ENCODE measurements at places on chromosomes 5 and 9.

DNA sequence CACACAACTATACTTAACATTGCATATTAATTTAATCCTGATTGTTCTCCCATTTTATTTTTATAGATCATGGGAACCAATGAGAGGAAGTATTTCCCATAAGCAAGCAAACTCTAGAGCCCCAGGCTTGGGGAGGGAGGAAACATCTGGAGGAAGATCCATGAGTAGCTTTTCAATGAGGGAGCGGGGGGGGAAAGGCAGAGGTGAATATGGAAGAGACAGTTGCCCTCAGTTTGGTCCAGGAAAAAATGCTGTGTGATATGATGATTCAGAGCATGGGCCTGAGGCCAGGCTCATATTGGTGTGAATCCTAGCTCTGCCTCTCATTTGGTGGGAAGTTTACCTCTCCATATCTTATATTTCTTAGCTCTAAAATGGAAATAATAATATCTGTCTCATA lies 42.2 kb upstream of the ALDOB start:
- DNase-seq: no peak

DNA sequence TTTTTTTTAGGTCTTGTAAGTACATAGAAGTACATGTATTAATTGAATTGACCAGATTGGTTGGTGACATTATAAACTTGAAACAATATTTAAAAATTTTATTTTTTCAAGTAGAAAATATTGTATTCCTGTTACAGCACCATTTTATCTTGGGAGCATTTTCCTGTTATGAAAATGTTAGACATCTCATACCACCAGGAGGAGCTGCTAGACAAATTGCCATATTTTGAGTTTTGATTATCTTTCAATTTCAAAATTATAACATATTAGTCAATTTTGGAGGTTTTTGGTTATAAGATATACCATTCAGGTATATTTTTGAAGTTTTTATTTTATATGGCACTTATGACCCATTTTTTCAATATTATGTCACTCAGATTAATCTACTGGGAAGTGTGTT lies 84.4 kb downstream of the CNTLN start:
- no peak for DNase-seq

GRCh38 chr5:160929360-160929759 lies 77.3 kb upstream of the ATP10B start:
- peak; percentile 39 for DNase-seq

- DNase-seq: no peak
Observed at GRCh38 chr5:32734827-32735378, 23.8 kb downstream of the NPR3 start.

- no peak for DNase-seq
Observed at GRCh38 chr9:98929071-98929470, 14.6 kb upstream of the COL15A1 start.

GRCh38 chr5:178423901-178424809 lies 166.0 kb downstream of the COL23A1 start:
- no peak for DNase-seq

DNA sequence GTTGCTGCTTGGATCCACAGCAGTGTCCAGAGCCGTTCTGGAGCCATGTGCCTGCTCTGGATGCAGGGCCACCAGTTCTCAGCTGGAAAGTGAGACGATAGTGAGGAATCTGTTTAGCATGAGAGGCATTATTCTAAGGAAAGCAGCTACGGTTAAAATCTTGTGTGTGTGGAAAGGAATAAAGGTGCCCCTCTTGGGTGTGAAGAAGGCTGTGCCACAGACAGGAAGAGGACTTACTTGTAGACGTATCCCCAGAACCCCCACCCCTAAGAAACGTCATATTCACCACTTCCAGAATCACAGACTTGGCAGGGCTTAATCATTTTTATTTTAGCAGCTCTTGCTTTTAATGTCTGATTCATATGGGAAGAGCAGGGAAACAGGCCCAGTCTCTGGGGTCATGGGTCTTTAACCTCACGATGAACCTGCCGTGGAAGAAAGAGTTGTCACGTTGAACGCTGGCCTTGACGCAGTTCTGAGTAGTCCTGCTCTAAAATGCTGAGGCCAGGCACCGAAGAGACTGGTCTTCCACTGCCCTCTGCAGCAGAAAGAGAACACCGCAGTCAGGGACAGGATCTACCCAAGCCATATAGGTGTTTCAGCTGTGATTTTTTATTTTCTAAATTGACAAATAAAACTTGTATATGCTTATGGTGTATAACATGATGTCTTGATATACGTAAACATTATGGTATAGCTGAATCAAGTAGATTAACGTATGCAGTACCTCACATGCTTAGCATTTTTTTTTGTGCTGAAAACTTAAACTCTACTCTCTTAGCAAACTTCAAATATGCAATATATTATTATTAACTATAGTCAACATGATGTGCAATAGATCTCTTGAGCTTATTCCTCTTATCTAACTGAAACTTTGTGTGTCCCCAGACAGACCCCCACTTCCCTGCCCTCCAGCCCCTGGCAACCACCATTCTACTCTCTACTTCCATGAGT lies 38.8 kb downstream of the CARTPT start:
- no peak for DNase-seq

- DNase-seq: peak; percentile 90
Observed at GRCh38 chr9:127021664-127022363, 100.6 kb downstream of the ANGPTL2 start.

- no peak for DNase-seq
Observed at GRCh38 chr9:35682520-35683315, 7.0 kb downstream of the TPM2 start.

DNA sequence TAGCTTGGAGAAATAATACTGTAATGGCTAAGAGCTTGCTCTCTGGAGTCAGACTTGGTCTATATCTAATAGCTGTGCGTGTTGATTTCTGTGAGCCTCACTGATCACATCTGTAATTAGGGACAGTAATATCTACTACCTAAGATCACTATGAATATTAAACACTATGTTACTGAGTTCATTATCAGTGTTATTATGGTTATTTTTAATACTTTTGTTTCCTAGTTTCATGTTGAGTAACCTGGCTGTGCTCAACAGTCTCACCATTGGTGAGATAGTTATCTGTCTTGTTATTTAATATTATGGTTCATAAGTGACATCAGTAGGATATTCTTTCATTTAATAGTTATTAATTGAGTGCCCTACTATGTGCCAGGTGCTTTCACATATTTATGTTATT lies 22.4 kb upstream of the CAVIN4 start:
- no peak for DNase-seq

DNA sequence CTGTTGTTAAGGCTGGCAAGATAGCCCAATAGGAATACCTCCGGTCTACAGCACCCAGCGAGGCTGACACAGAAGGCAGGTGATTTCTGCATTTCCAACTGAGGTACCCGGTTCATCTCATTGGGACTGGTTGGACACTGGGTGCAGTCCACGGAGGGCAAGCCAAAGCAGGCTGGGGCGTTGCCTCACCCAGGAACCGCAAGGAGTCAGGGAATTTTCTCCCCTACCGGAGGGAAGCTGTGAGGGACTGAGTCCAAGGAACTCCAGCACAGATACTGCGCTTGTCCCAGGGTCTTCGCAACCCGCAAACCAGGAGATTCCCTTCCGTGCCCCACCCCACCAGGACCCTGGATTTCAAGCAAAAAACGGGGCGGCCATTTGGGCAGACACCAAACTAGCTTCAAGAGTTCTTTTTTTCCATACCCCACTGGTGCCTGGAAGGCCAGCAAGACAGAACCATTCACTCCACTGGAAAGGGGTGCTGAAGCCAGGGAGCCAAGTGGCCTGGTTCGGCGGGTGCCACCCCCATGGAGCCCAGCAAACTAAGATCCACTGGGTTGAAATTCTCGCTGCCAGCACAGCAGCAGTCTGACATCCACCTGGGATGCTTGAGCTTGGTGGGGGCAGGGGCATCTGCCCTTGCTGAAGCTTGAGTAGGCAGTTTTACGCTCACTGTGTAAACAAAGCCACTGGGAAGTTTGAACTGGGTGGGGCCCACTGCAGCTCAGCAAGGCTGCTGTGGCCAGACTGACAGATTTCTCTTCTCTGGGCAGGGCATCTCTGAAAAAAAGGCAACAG lies 647.2 kb downstream of the BNC2 start:
- DNase-seq: peak; percentile 34

GRCh38 chr5:178131446-178131996 lies 707 bp downstream of the RMND5B start:
- DNase-seq: no peak

GRCh38 chr5:158698023-158698639 lies 401.6 kb downstream of the EBF1 start:
- no peak for DNase-seq

DNA sequence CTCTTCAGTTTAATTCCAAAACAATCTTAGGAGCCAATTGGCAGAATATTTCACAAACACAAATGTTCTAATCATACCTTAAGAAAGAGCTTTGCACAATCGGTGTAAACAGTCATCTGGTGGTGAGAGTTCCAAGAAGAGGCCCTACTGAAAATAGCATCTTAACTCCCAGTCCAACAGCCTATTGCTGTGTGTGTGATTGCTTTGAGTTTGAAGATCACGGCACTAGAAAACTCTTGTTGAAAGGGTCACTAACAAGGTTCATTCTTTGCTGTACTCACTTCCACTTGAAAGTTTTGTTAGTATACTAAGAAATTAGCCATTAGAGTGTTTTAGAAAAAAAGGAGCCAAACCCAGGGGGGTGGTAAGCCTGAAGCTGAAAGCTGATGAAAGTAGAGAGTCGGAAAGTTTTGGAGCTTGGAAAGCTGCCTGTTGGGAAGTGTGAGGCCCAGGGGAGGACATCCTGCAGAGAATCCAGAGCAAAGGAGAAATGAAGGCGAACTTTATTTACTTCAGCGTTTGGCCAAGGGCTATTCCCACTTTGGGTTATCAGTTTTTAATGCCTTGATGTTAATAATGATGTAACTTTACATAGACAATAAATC lies 180.3 kb upstream of the GHR start:
- DNase-seq: no peak

- peak; percentile 91 for DNase-seq
Observed at GRCh38 chr9:114387680-114388356, at the start of gene AKNA. Gene AKNA, minus strand, starts transcription at chr9:114387982. Its CDS starts 6,649 bp downstream, at chr9:114381333.

DNA sequence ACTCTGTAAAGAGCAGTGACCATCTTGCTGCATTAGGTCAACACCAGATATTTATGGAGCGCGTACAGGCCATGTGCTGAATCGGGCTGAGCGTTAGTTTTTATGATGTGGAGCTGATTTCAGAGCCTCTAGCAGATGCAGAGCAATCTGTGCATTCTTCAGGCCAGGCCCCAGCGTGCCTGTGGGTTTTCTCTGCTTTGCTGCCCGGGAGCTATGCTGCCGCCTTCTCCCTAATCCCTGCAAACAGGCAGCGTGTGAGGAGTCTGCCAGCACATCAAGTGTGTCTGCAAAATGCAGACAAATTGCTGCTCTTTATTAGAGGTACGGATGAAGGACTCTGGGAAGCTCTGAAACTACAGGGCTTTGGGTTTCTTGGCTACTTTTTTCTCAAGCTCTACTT lies 170.0 kb downstream of the NTRK2 start:
- DNase-seq: no peak

DNA sequence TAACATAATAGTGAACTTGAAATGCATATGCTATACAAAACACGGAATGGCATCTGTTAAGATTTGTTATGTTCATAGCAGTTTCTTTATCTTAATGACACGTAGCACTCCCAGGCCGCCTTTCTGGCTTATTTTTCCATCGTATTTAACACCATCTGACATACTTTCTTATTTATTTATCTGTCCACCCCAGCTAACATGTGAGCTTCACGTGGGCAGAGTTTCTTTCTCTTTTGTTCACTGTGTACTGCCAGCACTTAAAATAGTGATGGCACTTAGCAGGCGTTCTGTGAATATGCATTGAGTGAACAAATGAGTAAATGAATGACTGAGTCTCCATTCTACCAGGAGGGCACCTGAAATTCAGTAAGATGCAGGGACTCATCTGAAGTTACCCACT lies 29.4 kb upstream of the SYNPO start:
- no peak for DNase-seq

DNA sequence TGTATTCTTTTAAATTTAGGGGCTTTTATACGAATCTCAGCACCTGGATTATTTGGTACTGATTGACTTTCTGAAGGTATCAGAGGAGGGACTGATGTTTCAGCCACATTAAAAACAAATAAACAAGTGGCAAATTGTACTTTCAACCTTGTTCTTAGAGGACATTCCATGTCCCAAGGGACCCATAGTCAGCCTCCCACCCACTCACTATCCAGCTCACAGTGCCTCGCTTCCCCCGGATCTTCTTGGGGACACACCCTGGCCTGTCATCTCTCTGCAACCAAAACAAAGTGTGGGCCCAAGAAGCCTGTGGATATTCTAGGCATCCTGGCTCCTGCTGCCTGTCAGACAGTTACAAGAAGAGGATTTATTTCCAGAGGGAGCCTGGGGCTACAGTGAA lies 8.8 kb upstream of the BOD1 start:
- no peak for DNase-seq

- no peak for DNase-seq
Observed at GRCh38 chr9:105541838-105542237, 16.1 kb upstream of the FKTN start.

DNA sequence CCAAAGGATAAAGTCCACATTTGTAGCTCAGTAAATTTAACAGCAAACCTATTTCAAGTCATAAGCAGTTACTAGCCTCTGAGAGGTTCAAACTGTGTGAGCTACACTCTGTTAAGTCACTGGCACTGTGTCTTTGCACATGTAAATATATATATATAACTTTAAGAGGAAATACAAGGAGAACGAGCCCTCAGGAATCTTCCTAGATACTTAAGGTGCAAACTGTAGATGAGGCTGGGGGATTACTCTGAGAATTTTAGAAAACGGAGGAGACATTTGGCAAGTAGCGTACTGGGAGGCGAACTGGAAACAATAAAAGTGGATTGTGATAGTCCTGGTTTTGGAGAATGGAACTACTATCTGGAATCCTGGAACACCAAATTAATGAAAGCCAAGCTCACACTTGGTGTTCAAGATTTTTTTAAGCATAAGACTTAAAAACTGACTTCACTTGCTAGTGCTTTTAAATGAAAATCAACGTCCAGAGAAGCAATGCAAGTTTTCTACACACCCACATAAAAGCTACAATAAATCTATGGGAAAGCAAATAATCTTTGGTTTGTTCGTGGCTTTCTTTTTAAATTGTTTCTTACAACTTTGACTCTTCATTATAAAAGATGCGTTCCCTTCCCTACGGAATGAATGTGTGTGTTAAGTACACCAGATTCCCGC lies 1057.0 kb upstream of the DMAC1 start:
- DNase-seq: no peak

- no peak for DNase-seq
Observed at GRCh38 chr5:15159606-15160005, 288.0 kb upstream of the ANKH start.
